Left lung (tissue), 14 donors: ENCODE measurements at places on chromosomes 12 and 14. TPM values are rescaled to one million over a fixed set of nuclear protein-coding genes. Genes with fewer than 3 reads are reported as not detected.

Gene ACRBP
- total RNA-seq: 6.3 TPM

Gene PSMC6
- total RNA-seq: 94.0 TPM

- no peak for DNase-seq
Observed at GRCh38 chr12:42104784-42105183, 39.9 kb downstream of the GXYLT1 start.

GRCh38 chr14:35146711-35147149 is 24.4 kb downstream of the PRORP start:
- DNase-seq: no peak

- DNase-seq: no peak
Observed at GRCh38 chr12:67910360-67911274, 78.6 kb upstream of the IFNG-AS1 start.
